ENCODE measurements at places on chromosomes 6 and 20. TPM values are rescaled to one million over a fixed set of nuclear protein-coding genes. Genes with fewer than 3 reads are reported as not detected.

Gene BRPF3
- total RNA-seq: 28.5 TPM

- H3K27me3 ChIP-seq: peaks cover 7% of the 10 kb centered on the region
- H3K4me3 ChIP-seq: no peak overlapping the region
- H3K27ac ChIP-seq: no peak overlapping the region
- no peak for DNase-seq
- peaks cover 5% of the 10 kb centered on the region for H3K4me1 ChIP-seq
Measured at GRCh38 chr6:127832381-127832780, 68.5 kb downstream of the THEMIS start.

- no peak for DNase-seq
- H3K36me3 ChIP-seq: peaks cover 5% of the 10 kb centered on the region
- H3K4me3 ChIP-seq: no peak overlapping the region
- H3K4me1 ChIP-seq: peaks cover 33% of the 10 kb centered on the region
- H3K27ac ChIP-seq: peak overlapping the region; percentile 22
Measured at GRCh38 chr6:13678255-13678983, 33.2 kb downstream of the RANBP9 start.

GRCh38 chr6:24919056-24919892 is 16.5 kb downstream of the RIPOR2 start:
- peaks cover 31% of the 10 kb centered on the region for H3K4me1 ChIP-seq
- no peak for DNase-seq
- H3K4me3 ChIP-seq: no peak overlapping the region
- no peaks in the 10 kb centered on the region for H3K36me3 ChIP-seq

- H3K27me3 ChIP-seq: no peaks in the 10 kb centered on the region
- H3K27ac ChIP-seq: no peak overlapping the region
- H3K4me1 ChIP-seq: peaks cover 40% of the 10 kb centered on the region
- H3K4me3 ChIP-seq: no peak overlapping the region
- DNase-seq: no peak
- no peaks in the 10 kb centered on the region for H3K36me3 ChIP-seq
Measured at GRCh38 chr6:11808054-11808453, 29.5 kb upstream of the ADTRP start.

Gene DNMT3B
- 4.7 TPM for total RNA-seq

Gene JAG1
- total RNA-seq: 510 TPM

- H3K4me3 ChIP-seq: no peak overlapping the region
- DNase-seq: no peak
- H3K27me3 ChIP-seq: peaks cover under 1% of the 10 kb centered on the region
- H3K36me3 ChIP-seq: peaks cover 1% of the 10 kb centered on the region
- H3K27ac ChIP-seq: no peak overlapping the region
- peaks cover 21% of the 10 kb centered on the region for H3K4me1 ChIP-seq
Measured at GRCh38 chr6:43948527-43949485, 178.4 kb downstream of the MRPL14 start.

DNA sequence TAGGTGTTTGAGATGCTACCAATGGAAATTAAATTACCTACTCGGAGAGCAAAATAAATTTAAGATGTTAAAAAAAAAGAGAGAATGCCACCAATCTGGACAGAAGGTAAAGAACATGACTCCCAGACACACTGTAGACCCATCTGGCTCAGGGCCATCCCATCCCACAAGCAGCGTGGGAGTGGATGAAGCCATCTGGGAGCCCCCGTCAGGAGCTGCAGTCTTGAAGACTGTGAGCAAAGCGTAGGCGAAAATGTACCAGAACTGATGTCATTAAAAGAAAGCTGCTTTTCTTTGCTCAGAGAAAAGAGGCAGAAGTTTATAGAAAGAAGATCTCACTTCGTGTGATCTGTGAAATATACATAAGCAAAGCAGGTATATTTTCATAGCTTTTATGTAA is 815.7 kb downstream of the QKI start:
- no peak for DNase-seq
- H3K27me3 ChIP-seq: peaks cover 3% of the 10 kb centered on the region
- H3K4me1 ChIP-seq: no peaks in the 10 kb centered on the region
- H3K27ac ChIP-seq: no peak overlapping the region
- H3K36me3 ChIP-seq: peaks cover 3% of the 10 kb centered on the region
- no peak overlapping the region for H3K4me3 ChIP-seq

GRCh38 chr6:20173833-20174792 is 38.2 kb downstream of the MBOAT1 start:
- H3K27ac ChIP-seq: no peak overlapping the region
- H3K4me1 ChIP-seq: no peaks in the 10 kb centered on the region
- DNase-seq: no peak
- no peaks in the 10 kb centered on the region for H3K27me3 ChIP-seq

DNA sequence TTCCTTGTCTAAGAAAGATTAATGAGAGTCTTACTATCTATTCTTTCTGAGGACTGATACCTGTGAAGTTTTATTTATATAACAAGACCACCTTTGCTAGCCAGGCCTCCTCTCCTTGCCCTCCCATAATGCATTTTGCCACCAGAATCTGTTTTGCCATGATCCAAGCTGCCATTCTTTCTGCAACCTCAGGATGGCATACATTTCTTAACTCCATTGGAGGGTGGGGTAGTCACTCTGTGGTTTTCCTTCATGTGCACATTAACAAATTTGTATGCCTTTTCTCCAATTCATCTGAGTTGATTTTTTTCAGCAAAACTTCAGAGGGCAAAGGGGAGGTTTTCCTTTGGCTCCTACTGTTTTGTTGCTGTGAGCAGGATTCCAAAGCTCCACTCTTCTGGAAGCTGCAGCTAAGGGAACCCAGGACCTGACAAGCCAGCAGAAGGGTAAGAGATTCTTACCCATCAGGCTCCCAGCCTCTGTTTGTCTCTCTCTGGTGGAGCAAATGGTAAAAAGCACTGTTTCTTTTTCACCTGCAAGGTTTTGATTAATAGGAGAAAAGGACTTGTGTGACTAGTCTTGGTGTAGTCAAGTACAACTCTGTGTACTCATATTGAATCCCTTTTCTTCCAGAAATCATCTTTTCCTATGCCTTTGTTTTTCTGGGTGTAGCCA is 26.2 kb upstream of the ENPP4 start:
- H3K4me3 ChIP-seq: no peak overlapping the region
- H3K4me1 ChIP-seq: peaks cover 5% of the 10 kb centered on the region
- peaks cover 17% of the 10 kb centered on the region for H3K27me3 ChIP-seq
- H3K27ac ChIP-seq: no peak overlapping the region
- H3K36me3 ChIP-seq: no peaks in the 10 kb centered on the region
- no peak for DNase-seq

DNA sequence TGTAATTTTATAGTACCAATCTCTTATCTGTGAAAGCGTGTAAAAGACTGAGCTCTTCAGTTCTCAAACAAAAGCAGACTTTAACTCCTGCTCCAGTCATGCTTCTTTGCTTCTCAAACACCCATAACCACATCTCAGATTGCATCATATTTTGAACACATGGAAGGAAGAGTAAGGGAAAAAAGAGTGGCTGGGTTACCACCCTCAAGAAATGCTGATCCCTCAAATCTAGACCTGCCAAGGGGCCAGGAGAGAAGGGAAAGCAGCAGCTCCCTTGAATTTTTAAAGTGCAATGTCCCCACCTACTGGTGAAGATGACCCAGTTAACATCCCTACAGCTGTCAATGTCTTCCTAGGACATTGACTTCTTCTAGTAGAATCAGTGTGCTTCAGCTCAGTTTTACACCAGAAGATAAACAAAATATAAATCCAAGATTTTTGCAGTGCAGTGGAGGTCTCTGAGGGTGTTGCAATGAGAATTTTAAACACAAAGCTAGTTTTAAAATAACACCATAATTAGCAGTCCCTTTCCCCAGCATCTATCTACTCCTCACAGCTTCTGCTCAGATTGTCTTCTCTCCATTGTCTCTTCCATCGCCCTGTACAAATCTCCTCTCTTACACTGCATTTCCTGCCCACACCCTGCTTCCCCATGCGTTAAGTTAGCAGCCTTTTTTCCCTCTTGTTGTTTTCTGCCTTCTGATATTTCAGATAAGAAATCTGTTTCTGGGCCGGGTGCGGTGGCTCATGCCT is 22.6 kb upstream of the HLA-DQB2 start:
- no peak for DNase-seq
- H3K36me3 ChIP-seq: no peaks in the 10 kb centered on the region
- peaks cover 59% of the 10 kb centered on the region for H3K27me3 ChIP-seq
- H3K4me1 ChIP-seq: peaks cover 2% of the 10 kb centered on the region
- H3K27ac ChIP-seq: no peak overlapping the region
- no peak overlapping the region for H3K4me3 ChIP-seq

Gene SCRT2
- total RNA-seq: not detected

GRCh38 chr20:57659517-57660180 is 39.4 kb upstream of the ZBP1 start:
- no peak overlapping the region for H3K27ac ChIP-seq
- no peak overlapping the region for H3K4me3 ChIP-seq
- H3K36me3 ChIP-seq: peaks cover 15% of the 10 kb centered on the region
- peaks cover 25% of the 10 kb centered on the region for H3K4me1 ChIP-seq
- DNase-seq: peak; percentile 77

DNA sequence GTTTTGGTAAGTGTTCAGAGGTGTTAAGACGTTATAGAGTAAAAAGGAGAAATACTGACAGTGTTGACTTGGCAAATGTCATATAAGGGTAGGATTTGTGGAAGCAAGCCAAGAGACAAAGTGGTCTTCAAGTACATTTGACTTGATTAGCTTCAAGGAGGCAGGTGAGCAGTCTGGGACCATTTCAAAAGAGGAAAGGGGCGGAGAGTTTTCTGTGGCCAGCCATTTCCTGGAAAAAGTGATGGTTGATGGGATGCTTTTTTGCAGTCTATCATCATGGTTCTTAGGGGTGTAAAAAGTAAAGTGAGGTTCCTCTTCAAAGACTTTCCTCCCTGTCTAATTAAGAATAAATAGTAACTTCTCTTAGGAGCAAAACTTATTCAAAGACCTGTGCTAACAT is 28.7 kb downstream of the FKBP1A start:
- no peak overlapping the region for H3K27ac ChIP-seq
- no peak overlapping the region for H3K4me3 ChIP-seq
- H3K36me3 ChIP-seq: peaks cover 20% of the 10 kb centered on the region
- DNase-seq: no peak
- peaks cover 16% of the 10 kb centered on the region for H3K4me1 ChIP-seq

Gene SPEF1
- total RNA-seq: not detected

DNA sequence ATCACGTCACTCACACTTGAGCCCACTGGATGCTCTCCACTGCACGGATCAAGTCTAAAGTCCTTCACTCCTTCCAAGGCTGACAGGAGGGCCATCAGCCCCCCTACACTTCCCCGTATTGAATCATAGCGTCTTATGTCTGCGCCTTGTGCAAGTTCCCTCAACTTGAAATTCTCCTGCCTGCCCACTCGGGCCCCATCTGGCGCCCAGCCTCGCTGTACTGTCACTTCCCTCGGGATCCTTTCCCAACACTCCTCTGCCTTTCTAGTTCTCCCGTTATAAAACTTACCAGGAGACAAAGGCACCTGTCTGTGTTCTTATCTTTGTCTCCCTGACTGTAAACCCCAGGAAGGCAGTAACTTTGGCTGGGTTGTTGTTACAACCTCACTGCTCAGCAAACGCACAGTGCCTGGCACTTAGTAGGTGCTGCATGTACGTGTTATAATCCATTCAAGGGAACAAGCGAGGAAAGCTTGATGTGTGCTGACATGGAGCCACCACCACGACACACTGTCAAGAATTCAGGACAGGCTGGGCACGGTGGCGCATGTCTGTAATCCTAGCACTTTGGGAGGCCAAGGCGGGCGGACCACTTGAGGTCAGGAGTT is 33.8 kb upstream of the ZFAND3 start:
- no peaks in the 10 kb centered on the region for H3K36me3 ChIP-seq
- H3K4me1 ChIP-seq: peaks cover 19% of the 10 kb centered on the region
- no peak overlapping the region for H3K27ac ChIP-seq
- H3K27me3 ChIP-seq: no peaks in the 10 kb centered on the region

DNA sequence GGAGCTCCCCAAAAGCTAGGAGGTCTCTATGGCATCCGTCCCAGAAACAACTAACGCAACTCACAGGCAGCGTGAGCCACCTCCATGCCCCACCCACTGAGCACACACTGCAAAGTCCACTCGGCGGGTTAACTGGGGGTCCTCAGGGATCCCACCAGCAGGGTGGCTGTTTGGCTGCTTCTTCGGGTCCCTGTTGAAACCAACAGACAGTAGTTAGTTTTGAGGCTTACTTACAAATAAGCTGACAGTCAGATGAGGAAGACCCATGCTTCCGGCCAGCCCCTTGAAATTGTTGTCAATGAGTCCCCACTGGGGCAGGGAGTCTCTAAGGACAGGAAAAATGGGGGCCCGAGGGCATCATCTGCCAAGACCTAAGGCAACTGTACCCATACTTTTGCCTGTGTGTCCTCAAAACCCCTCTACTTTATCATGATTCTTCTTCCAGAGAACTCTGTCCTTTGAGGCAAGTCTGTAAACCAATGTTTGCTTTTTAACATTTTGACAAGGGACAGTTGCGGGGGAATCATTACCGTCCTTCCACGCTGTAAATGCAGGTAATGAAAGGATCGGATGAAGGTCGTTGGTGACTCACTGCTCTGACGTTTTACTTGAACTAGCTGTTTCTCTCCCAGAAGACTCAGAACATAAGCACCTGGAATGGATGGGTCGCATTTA is 2.2 kb upstream of the PCK1 start:
- H3K27me3 ChIP-seq: peaks cover 41% of the 10 kb centered on the region
- no peak for DNase-seq
- H3K27ac ChIP-seq: no peak overlapping the region
- no peaks in the 10 kb centered on the region for H3K36me3 ChIP-seq
- no peak overlapping the region for H3K4me3 ChIP-seq

Gene POU5F1
- total RNA-seq: not detected

Gene FYN
- 109 TPM for total RNA-seq

DNA sequence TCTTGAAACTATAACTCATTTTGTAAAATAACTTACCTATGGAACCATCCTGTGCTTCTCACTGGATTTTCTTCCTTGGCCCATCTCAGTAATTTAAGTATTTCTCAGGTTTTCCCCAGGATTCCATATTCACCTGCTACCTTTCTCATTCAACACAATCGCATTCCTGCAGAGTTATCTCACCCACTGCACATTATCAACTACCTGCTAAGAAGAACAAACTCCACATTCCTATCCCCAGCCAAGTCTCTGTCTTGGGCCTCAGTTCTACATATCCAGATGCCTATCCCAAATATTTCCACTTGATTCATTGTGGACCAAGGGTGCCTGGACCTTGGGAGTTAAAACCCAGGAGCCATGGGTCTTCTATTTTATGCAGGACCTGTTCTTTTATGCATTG is 60.2 kb upstream of the KCNQ5 start:
- peaks cover 14% of the 10 kb centered on the region for H3K4me1 ChIP-seq
- no peaks in the 10 kb centered on the region for H3K27me3 ChIP-seq
- no peak for DNase-seq
- H3K27ac ChIP-seq: no peak overlapping the region
- H3K4me3 ChIP-seq: no peak overlapping the region
- no peaks in the 10 kb centered on the region for H3K36me3 ChIP-seq

GRCh38 chr6:155309150-155309549 is 5.1 kb downstream of the TFB1M start:
- no peaks in the 10 kb centered on the region for H3K27me3 ChIP-seq

- H3K27me3 ChIP-seq: no peaks in the 10 kb centered on the region
- H3K36me3 ChIP-seq: peaks cover 3% of the 10 kb centered on the region
- H3K27ac ChIP-seq: no peak overlapping the region
- H3K4me1 ChIP-seq: peaks cover 24% of the 10 kb centered on the region
Measured at GRCh38 chr6:3379482-3380060, 77.3 kb downstream of the SLC22A23 start.

Gene UBE2C
- 17.2 TPM for total RNA-seq

Measured in chondrocyte (in vitro differentiated cells).